ENCODE measurements at places on chromosomes 11 and 22.
A peak's percentile ranks its signal among the peaks of the same experiment; 100 is the strongest.

GRCh38 chr22:35900483-35901168, 128.0 kb downstream of the RBFOX2 start:
- peak; percentile 17 for DNase-seq

DNA sequence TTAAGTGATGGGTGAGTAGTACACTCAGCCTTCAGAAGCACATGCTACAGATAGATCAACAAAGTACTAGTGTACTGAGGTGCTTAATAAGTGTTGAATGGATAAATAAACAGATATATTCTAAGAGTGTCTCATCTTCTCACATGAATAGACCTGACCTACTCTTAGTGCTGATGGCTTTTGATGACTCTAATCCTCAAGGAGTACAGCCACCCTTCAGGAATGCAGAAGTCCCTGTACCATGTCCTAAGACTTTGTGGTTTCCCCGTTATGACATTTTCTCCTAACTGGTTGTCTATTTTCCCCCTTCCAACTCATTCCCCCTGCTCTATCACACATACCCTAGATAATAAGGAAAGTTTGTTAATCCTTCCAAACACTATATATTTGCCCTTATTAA, 61.6 kb downstream of the C11orf65 start:
- no peak for DNase-seq

DNA sequence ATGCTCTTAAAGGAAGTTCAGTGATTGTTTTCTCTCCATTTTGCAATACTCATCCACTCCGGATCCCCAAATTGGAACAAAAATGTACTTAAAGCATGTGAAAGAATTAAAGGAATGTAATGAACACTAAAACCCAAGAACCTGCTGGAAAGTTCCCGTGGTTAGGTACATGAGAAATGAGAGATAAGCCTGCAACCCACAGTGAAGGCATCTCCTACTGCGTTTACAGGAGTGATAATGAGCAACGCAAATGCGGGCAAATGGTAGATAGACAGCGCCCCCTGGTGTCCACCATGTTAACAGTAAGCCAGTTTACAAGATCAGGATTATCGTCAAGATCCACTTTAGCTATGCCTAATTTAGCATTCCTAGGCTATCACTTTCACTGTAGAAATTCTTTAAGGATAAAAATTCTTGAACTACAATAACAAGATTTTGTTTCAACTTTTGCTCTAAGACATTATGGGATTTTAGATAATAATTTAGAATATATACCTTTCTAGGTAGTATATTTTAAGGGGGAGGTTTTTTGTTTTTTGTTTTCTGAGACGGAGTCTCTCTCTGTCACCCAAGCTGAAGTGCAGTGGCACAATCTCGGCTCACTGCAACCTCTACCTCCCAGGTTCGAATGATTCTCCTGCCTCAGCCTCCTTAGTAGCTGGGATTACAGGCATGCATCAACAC, 29.9 kb downstream of the ALG9 start:
- peak; percentile 83 for DNase-seq

GRCh38 chr11:115314330-115314920, 189.8 kb downstream of the CADM1 start:
- DNase-seq = no peak

DNA sequence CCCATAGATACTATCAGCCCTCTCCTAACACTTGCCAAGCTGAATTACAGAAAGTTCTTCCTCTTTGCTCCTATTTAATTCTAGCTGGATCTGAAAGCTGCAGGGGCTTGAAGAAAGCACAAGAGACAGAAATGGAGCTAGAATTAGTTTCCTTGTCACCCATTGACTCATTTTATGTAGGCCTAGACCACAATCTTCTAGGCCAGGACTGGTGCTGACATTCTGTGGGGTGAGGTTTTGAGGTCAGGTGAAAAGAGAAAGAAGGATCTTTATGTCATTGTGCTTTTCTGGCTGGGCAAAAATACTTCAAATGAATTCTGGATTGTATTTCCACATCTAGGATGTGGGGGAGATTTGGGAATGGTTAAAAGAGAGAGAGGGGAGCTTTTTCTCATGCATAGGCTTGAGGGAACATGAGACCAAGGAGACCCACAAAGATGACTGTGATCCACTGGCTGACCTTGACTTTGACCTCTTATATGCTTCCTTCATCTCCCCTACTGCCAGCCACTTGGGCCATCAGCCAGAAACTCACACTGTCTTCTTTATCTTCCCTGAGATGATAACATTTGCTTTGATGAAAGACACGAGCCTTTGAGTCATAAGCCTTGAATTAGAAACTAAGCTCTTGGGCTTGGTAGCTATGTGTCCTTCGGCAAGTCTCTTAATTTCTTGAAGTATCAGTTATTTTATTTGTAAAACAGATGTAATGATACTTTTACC, 274.9 kb upstream of the CADM1 start:
- DNase-seq = no peak

- DNase-seq = no peak
These were observed 30.4 kb downstream of the OR6Q1 start for GRCh38 chr11:58060939-58061672.

GRCh38 chr11:94922321-94923003, 50.9 kb downstream of the CWC15 start:
- DNase-seq = no peak

GRCh38 chr11:100515087-100515486, 172.0 kb upstream of the ARHGAP42 start:
- no peak for DNase-seq

GRCh38 chr11:70255477-70256116, 14.9 kb upstream of the PPFIA1 start:
- DNase-seq = no peak

DNA sequence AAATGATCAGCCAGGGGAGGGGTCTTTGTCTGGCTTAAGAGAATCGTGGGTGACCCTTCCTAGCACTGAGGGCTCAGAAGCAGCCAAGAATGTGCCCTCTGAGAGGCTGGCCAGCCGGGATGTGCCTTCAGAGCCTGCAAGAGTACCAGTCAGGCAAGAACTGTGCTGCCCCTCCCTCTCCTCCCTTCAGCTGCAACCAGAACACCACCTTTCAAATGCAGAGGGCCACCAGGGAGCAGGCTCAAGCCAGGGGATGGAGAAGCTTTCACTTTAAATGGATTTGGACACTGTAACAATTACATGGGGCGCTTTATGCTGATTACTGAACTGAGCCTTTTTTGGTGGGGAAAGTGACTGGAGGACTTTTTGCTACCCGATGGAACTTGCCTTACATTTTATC, 44.9 kb upstream of the TENM4 start:
- no peak for DNase-seq

GRCh38 chr11:36333897-36334296, 37.8 kb downstream of the PRR5L start:
- DNase-seq = no peak

- no peak for DNase-seq
These were observed 21.3 kb upstream of the GRAMD4 start for GRCh38 chr22:46598737-46599424.

DNA sequence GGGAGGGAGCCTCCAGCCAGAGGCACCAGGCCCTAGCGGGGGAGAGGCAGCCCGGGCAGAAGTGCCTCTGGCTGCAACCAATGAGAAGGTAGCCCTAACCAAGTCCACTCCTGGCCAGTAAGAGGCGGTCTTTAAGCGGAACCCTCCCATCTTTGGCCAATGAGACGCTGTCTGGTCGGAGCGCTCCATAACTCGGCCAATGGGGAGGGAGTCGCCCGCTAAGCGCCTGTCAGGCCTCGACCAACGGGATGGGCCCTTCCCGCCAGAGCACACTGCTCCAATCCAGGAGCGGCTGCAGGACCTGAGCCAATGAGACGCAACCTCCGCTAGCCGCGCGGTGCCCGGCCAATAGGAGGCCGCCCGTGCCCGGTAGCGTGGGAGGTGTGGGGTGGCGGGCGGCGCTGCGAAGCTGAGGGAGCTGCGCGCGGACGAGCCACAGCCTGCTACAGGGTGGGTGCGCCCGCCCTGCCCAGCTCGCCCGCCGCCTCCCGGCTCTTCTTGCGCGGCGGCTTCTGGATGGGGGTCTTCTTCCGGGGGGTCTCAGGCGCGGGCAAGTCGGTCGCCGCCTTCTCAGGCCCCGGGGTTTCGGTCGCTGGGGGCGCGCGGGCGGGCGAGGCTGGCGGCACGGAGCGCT, 12.6 kb downstream of the SCARF2 start:
- DNase-seq = no peak

- DNase-seq = peak; percentile 46
These were observed 32.1 kb upstream of the GNB1L start for GRCh38 chr22:19886605-19887255.

- no peak for DNase-seq
These were observed 1192.6 kb downstream of the BRD1 start for GRCh38 chr22:48635031-48635430.

- DNase-seq = no peak
These were observed 60.8 kb downstream of the FBLN1 start for GRCh38 chr22:45563362-45564040.

DNA sequence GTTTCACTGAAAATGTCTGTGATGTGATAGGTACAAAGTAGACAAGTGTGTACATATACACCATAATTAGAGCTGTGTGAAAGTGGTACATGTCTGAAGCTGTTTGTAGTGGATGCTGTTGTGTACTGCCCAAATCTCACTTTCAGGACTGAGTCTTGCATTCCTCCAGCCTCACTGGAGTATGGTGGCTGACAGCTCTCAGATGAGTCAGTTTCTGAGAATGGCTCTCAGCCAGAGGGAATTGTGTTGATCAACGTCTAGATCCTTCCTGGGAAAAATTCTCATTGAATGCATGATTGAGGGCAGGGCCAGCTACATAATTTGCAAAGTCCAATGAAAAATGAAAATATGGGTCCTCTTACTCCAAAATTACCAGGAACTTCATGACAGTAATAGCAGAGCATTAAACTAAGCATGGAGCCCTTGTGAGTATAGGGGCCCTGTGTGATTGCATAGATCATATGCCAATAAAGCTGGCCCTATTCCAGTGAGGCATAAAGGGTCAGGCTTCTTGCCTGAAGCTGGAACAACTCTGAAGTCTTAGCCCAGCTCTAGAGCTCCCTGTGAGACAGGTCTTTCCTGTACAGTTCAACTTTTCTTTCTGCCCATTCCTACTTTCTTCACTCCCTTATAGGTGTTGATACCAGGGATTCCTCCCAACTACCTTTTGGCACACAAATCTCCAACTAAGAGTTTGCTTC, 10.8 kb upstream of the CYP2R1 start:
- no peak for DNase-seq

- DNase-seq = no peak
These were observed 5.8 kb downstream of the MS4A12 start for GRCh38 chr11:60498399-60498798.

- DNase-seq = no peak
These were observed 216.5 kb upstream of the PLET1 start for GRCh38 chr11:112477152-112477551.

- DNase-seq = no peak
These were observed 49.1 kb downstream of the C11orf91 start for GRCh38 chr11:33651555-33651954.

GRCh38 chr22:26433805-26434204, 4.7 kb downstream of the ASPHD2 start:
- DNase-seq = no peak

GRCh38 chr11:58688789-58689503, 42.8 kb downstream of the GLYAT start:
- no peak for DNase-seq

- no peak for DNase-seq
These were observed 10.0 kb downstream of the CARD10 start for GRCh38 chr22:37509059-37509860.

DNA sequence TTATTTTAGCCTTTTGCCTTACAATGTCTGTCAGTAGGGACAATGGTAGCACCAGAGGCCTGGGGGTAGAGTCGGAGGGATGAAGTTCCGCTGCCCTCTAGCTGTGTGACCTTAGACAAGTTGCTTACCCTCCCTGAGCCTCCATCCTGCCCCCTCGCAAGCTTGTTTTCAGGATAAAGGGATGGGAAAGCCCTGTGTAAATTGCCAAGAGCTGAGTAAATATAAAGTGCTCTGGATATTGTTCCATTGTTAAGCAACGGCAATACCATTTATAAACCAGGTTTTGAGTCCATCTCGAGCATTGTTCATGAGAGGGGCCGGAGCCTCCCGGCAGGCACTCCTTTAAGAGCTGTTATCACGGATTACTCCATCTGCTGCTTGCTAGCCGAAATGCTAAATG, 72.9 kb downstream of the ZBTB16 start:
- no peak for DNase-seq

GRCh38 chr11:2301631-2302305, at the start of the genes C11orf21 and TSPAN32:
TSS of gene C11orf21 (minus strand) at chr11:2301918. CDS start at chr11:2301808, 110 bp downstream.
TSS of gene TSPAN32 (plus strand) at chr11:2302013. CDS start at chr11:2302150, 137 bp downstream.
- peak; percentile 68 for DNase-seq

DNA sequence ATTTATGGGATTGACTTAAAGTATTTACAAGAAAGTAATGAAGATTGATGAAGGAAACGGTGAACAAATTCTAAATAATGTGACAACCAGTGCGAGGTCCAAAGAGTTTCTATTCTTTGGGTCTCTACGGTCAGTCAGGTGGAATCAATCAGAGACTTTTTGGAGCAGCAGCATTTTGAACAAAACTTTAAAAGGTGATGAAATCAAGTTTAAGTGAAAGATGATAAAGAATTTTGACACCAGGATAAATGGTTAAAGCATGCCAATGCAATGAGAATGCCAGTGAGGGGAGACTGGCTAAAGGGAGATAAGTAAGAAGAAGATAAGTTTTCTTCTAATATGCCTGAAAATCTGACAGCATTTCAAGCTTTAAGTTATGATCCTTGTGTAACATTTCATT, 67.9 kb downstream of the DCUN1D5 start:
- no peak for DNase-seq

DNA sequence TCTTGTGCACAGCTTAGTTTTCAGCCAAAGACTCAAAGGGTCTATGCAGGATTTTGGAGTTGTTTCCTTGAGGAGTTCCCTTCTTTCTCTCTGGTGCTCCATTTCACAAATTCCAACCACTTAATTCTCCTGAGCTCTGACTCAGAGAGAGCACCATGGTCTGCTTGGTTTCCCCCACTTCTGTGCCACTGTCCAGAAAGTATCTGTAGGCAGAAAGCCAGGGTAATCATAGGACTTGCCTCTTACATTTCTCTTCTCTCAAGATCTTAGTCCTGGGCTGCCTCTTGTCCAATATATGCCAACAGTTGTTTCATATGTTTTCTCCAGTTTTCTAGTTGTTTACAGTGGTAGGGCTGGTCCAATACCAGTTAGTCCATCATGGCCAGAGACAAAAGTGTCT, 6.4 kb upstream of the MRGPRD start:
- no peak for DNase-seq

- DNase-seq = no peak
These were observed 25.0 kb downstream of the ARRB1 start for GRCh38 chr11:75326439-75326810.

GRCh38 chr11:27234961-27235360, 128.1 kb downstream of the CCDC34 start:
- no peak for DNase-seq

GRCh38 chr11:68263444-68264035, 8.2 kb downstream of the C11orf24 start:
- no peak for DNase-seq

DNA sequence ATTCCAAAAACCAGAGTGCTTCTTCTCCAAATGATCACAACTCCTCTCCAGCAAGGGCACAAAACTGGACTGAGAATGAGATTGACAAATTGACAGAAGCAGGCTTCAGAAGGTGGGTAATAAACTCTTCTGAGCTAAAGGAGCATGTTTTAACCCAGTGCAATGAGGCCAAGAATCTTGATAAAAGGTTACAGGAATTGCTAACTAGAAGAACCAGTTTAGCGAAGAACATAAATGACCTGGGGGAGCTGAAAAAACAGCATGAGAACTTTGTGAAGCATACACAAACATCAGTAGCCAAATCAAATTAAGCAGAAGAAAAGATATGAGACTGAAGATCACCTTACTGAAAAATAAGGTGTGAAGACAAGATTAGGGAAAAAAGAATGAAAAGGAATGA, 15.5 kb downstream of the OR52M1 start:
- no peak for DNase-seq

GRCh38 chr22:35978889-35979288, 49.7 kb downstream of the RBFOX2 start:
- no peak for DNase-seq
